ENCODE measurements at places on chromosomes 4 and X.

GRCh38 chrX:143002206-143002605, 23.5 kb upstream of the SPANXN4 start:
- DNase-seq = no peak

GRCh38 chr4:155248002-155248896, 39.8 kb downstream of the NPY2R start:
- DNase-seq = no peak

GRCh38 chr4:38161208-38162113, 201.3 kb downstream of the PTTG2 start:
- no peak for DNase-seq

- no peak for DNase-seq
These were observed 671 bp upstream of the FHIP1A start for GRCh38 chr4:151408380-151408629.

DNA sequence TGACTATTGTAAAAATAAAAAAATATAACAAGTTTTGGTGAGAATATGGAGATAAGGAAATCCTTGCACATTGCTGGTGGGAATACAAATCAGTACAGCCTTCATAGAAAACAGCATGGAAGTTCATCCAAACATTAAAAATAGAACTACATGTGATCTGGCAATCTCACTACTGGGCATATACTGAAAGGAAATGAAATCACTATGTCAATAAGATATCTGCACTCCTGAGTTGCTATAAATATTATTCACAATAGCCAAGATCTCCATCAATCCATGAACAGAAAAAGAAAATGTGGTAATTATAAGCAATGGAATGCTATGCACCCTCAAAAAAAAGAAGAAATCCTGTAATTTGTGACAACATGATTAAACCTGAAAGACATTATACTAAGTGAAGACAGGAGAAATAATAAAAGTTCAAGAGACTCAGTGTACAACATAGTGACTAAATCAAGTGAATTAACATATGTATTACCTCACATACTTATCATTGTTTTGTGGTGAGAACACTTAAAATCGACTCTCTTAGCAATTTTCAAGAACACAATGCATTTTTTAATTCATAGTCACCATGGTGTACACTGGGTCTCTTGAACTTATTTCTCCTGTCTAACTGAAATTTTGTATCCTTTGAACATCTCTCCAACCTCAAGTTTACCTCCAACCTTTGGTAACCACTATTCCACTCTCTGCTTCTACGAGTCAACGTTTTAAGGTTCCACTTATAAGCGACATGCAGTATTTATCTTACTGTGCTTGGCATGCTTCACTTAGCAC, 1703.7 kb upstream of the AGA start:
- DNase-seq = no peak

DNA sequence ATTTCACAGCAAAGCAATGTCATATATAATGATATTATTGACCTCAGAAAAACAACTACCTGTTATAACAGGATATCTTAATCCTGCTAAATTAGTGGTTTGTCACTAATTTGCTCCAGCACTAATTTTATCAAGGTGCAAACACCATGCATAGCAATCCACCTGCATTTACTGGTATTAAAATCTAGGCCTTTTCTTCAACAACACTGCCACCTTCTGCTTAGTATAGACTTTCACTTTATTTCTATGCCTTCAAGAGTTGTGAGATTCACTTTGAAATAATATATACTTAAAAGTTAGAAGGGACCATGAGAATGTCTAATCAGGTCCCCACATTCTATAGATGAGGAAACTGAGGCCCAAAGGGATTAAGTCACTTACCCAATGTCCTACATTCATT, 82.1 kb upstream of the IQCM start:
- DNase-seq = no peak

- DNase-seq = no peak
These were observed 62.4 kb downstream of the SYNPO2 start for GRCh38 chr4:118950929-118951570.

GRCh38 chr4:27807207-27807606, 946.6 kb downstream of the STIM2 start:
- no peak for DNase-seq

DNA sequence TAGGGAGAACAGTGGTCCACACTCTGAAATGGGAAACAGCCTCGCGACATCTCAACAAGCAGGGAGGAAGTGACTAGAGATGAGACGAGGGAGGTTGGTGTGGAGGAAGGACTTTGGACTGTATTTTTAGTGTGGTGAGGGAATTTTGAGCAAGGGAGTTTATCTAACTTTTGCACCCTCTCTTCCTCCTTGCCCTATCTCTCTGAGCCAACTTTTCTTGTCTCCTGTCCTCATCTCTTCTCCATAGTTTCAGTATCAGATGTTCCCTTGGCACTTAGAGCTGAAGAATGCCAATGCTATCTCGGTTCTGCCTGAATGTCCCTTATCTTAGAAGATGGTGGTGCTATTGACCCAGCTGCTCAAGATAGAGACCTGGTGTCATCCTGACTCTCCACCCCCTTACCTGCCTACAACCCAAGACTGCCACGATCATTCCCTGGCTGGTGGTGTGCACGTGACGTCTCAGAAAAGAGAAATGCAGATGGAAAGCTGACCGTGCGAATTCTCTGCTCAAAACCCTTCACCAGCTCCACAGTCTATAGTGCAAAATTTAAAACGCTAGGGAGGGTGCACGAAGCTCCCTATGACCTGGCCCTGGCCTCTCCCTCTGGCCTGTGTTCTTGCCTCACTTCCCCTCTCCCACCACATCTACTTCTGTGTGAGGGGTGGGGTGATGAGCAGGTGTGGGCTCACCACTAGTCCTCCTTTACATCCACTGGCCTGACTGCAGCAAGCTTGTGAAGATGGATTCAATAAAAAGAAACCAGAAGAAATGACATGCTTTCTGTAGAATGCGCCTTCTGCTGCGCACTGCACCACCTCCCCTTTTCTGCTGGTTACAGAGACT, 20.9 kb downstream of the MPP1 start:
- DNase-seq = no peak

DNA sequence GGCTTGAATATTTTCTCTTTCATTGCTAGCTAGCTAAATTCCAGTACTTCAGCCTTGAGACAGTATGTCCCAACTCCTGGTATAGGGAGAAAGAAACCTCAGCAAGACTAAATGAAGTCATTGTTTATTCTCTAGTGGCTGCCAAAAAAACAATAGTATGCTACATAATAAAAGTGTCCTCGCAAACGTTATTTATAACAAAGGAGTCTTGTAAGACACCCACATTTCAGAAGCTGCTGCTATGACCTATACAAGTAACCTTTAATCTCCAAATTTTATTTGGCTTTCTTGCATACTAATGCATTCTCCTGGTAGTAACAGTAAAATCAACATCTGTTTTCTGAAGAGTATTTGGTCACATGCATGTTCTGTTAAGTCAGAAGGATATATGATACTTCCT, 28.8 kb downstream of the NEK1 start:
- DNase-seq = no peak

DNA sequence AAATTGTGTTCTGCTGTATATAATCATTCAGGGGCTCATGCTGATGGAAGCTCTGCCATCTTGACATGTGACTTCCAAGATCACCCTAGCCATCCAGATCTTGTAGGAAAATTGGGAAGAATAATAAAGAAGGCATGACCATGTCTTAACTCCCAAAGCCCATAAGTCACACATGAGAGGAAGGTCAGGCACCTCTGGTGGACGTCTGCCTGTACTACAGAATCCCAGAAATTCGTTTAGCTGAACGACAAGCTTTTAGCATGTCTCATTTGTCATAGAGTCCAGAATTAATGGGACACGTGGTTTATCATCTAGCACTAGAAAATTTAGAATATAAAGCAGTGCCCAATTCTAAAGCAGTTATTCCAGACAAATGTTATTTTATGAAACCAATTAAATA, 212.7 kb downstream of the CENPC start:
- no peak for DNase-seq

GRCh38 chr4:47312170-47312569, 151.3 kb downstream of the COMMD8 start:
- no peak for DNase-seq

GRCh38 chrX:139156356-139156755, 374.2 kb upstream of the F9 start:
- no peak for DNase-seq

DNA sequence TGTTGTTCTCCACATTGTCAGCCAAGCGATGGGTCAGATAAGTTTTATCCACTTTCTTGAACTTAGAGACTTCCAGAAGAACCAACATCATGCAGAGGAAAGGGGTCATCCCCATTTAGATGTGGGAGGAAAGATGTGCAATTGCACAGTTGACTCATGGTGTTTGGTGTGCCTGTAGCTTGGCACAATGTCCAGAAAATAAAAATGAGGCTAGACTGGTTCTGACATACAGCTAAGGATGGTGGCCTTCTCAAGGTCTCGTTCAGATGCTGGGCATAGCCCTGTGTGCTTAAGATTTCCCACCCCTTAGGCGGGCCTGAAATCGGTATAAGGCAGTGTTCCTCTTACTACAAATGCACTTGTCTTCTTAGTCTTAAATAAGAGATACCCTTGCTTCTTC, 101.1 kb downstream of the PCDH7 start:
- DNase-seq = no peak

DNA sequence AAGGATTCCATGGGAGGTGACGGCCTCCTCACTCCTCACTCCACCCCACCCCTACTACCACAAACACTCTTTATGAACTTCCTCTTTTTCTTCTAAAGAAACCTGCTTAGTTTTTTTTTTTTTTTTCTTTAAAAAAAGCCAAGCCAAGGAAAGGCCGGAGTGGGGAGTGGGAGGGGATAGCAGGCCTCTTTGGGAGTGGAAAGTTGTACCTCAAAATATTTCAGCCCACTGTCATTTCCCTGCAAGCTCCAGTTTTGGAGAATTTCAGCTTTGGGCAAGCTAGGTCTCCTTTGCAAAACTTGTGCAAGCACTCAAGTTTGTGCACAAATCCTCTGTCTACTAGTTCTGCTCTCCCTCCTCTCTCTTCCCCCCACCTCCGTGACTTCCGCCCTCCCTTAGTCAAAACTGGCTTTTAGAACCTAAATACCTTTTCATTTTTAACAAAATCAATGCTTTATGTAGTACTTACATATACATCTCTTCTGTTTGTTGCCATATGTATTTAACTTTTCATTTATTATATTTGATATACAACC, 512 bp upstream of the ANTXR2 start:
- DNase-seq = no peak

DNA sequence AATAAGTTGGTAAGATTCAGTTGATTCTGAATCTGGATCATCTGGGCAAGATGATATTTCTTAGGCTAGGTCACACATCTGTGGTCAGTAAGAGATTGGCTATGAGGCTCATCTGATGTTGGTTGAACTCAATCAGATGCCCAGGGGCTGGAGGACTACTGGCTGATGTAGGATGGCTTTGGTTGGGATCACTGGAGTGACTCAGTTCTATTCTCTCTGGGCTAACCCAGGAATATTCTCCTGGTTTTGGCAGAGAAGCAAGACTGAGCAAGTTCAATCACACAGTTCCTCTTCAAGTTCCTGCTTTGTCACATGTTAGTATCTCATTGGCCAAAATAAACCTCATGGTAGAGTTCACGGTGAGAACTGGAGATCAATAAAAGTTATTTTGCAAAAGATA, 902.3 kb upstream of the SLIT2 start:
- DNase-seq = no peak

- no peak for DNase-seq
These were observed 63.3 kb downstream of the PTPN13 start for GRCh38 chr4:86657382-86657781.

DNA sequence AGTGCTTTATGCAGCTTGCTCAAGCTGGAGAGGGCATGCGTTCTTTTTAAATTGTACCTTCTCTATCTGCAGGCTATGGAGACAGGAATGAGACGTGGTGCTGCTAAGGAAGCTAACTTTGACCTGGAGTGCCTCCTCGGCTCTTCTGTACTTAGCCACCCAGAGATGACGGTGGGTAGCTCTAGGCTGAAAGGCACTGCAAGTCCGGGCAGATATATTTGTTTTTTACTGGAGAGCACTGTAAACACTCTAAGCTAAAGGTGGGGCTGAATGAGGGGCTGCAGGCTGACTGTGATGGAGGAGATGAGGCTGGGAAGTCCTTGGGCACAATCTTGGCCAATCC, 12.1 kb downstream of the ELF4 start:
- no peak for DNase-seq

DNA sequence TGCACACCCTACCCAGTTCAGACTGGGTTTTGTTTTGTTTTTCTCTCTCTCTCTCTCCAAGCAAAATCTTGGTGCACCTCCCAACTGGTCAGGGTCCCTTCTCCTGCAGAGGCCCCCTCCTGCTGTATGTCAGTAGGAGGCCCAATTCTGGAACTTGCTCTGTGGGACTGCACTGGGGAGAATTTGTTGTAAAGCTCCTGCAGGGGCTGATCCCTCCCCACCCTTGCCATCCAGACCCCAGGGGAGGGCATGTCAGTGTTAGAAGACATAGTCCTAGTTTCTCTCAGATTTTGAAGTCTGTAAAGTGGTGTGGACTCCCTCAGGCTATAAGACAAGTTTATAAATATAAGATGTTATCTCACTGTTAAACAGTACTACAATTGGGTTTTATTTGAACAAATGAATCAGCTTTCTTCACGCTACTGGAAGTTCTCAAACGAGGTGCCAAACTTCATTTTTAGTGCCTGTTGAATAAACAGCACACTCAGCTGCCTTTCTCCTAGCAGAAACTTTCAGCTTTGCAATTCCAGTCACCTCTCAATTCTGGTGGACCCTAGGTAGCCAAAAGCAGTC, 88.6 kb upstream of the FRMPD3 start:
- DNase-seq = no peak

- no peak for DNase-seq
These were observed 797.6 kb upstream of the AADAT start for GRCh38 chr4:170887396-170887795.

DNA sequence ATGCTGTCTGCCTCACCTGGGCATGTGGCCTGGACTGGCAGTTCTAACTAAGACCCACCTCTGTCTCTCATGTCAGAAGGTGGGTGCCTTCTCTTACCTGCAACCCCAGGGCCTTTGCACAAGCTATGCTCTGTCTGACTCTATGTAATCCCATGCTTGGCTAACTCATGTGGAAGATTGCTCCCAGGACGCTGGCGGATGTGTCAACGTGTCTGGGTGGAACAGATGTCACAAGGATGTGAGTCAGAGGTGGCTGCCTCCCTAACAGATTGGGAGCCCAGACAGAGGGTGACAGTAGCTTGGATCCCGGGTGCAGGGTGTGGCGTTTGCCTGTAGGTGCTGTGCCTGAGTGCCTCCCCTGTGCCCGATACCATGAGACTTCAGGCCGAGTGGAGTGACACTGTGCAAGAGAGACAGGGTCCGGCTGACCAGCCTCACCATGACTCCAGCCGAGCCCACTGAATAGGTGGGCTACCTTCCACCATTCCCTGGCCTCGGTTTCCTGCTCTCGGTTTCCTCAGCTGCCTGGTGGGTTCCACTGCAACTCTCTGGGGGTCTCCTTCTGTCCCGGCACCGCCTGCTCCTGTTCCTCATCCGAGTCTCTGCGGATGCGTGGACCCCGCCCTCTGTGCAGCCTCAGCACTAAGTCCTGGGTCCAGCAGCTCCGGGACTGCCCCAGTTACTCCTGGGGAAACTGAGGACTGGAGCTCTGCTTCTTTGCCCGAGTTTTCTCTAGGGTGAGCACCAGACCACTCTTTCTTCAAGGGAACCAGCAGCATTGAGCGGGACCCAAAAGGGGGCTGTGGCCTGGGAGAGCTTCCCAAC, 11.0 kb downstream of the SH3BP2 start:
- no peak for DNase-seq

- DNase-seq = peak; percentile 26
These were observed 91.7 kb upstream of the CXorf66 start for GRCh38 chrX:140057001-140057411.
